GM23248 (cell line): ENCODE measurements at places on chromosomes 6 and 20. TPM values are rescaled to one million over a fixed set of nuclear protein-coding genes. Genes with fewer than 3 reads are reported as not detected.

DNA sequence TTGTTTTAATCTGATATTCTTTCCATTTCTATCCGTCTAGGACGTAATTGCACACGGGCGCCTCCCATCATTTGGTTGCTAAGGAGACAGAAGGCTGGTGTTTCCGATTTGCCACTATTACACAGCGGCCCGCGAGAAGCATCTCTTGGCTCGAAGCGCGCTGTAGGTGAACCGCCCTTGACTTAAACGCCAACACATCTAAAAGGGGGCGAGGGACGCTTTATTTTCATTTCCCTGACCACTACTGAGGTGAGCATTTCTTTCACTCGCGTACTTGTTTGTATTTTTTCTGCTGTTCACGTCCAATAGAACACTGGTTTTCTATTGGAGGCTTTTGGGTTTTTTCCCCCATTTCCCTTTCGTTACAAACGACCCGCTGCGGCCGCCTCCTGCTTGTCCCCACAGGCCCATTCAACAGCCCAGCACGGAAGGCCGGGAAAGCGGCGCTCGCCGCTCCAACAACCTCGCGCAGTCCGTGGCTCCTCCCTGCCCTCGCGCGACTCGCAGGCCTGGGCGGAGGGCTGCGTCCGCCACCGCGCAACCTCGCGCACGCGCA is 505 bp upstream of the WRNIP1 start:
- peak overlapping the region; percentile 97 for H3K27ac ChIP-seq
- H3K4me1 ChIP-seq: peaks cover 27% of the 10 kb centered on the region
- peak overlapping the region; percentile 76 for H3K4me3 ChIP-seq
- DNase-seq: peak; percentile 92

DNA sequence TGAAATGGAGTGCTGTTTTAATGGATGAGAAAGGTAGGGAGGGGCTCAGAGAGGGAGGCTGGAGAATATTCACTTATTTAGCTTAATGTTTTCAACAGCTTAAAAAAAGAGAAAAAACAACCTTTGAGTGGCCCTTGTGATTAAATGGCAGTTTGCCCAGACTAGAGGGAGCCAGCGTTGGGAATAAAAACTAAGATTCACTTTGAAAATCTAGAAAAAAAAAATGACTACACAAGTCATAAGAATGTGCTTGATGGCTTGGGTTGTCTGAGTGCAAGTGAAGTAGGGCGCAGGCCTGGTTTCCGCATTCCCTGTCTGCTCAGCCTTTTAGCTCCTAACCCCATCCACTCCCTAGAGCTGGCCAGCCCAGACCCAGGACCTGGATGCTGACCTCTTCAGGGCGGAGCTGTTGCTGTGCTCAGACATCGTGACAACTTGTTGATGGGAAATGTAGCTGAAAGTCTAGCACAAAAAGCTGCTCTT is 28.9 kb downstream of the UTRN start:
- no peak overlapping the region for H3K4me3 ChIP-seq
- H3K27me3 ChIP-seq: no peaks in the 10 kb centered on the region
- peaks cover 21% of the 10 kb centered on the region for H3K4me1 ChIP-seq
- peak; percentile 62 for DNase-seq

GRCh38 chr6:77462359-77463307 is 658 bp downstream of the HTR1B start:
- no peak for DNase-seq
- peak overlapping the region; percentile 62 for H3K4me3 ChIP-seq
- H3K4me1 ChIP-seq: peaks cover under 1% of the 10 kb centered on the region; the same call in 1 of the 2 replicates
- H3K27me3 ChIP-seq: peaks cover 41% of the 10 kb centered on the region
- no peaks in the 10 kb centered on the region for H3K36me3 ChIP-seq

DNA sequence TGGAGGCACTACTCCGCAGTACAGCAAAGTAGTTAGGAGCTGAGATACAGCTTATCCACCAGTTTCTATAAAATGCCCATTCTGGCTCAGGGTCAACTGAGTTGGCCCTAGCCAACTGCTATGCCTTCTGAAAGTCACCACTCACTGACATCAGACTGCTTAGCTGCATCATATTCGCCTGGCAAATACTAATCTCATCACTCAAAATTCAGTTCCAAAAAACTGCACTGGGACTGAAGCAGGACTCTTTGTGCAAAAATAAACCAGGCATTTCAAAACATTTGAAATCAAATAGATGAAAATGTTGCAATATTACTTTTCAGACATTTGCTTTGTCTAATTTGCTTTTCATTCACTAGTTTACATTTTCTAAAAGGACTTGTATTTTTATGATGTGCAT is 230.0 kb downstream of the ALDH8A1 start:
- no peaks in the 10 kb centered on the region for H3K36me3 ChIP-seq
- no peak overlapping the region for H3K4me3 ChIP-seq
- H3K27me3 ChIP-seq: no peaks in the 10 kb centered on the region
- H3K4me1 ChIP-seq: peaks cover 25% of the 10 kb centered on the region
- H3K27ac ChIP-seq: no peak overlapping the region

DNA sequence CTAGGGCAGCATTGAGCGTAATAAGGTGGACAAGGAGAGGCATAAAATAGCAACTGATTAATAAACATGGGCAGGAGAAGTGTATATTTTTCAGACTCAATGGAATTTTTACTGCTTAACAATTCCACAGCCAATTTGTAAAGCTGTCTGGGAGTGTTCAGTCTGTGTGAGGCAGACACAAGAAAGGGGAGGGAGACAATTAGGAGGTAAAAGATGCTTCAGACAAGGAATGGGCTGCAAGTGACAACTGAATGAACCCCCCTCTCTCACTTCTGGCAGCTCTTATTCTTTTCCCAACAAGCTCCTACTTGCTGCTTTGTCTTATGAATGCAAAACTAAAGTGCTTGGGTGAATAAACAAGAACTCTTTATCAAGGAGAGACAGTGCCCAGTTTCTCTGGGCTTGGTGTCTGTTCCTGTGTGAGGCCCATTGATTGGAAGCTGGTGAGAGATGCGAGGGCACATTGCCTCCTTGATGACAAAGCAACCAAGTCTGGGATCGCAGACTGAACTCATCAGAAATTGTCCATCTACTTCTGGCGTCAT is 575.3 kb downstream of the RNF144B start:
- no peaks in the 10 kb centered on the region for H3K4me1 ChIP-seq
- H3K4me3 ChIP-seq: no peak overlapping the region
- no peaks in the 10 kb centered on the region for H3K27me3 ChIP-seq

DNA sequence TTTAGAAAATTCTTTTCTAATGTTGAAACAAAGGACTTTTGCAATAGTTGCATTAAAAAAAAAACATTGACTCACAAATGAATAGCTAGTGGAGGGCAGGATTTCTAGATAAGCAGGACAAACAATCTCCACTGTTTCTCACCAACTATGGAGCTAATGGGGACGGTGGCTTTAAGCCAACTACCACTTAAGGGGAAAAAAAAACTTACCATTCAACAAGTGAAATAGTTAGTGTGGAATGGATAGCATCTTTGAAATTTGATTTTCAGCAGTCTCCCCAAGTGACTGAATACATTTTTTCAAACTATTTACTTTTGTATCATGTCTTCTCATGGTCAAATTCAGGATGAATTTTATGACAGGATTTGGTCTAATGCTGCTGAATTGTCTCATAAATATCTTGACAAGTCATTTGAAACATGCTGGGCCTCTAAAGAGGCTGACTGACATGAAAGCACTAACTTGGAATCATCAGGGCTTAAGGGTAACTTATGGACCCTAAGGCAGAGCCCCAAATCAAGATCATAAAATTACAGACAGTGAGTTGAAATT is 100.5 kb downstream of the EYA4 start:
- peak; percentile 35 for DNase-seq
- H3K4me3 ChIP-seq: no peak overlapping the region
- H3K4me1 ChIP-seq: no peaks in the 10 kb centered on the region
- 0 out of 2 replicates have a peak, but pooled peaks cover 3% of the 10 kb centered on the region for H3K27me3 ChIP-seq
- no peaks in the 10 kb centered on the region for H3K36me3 ChIP-seq

DNA sequence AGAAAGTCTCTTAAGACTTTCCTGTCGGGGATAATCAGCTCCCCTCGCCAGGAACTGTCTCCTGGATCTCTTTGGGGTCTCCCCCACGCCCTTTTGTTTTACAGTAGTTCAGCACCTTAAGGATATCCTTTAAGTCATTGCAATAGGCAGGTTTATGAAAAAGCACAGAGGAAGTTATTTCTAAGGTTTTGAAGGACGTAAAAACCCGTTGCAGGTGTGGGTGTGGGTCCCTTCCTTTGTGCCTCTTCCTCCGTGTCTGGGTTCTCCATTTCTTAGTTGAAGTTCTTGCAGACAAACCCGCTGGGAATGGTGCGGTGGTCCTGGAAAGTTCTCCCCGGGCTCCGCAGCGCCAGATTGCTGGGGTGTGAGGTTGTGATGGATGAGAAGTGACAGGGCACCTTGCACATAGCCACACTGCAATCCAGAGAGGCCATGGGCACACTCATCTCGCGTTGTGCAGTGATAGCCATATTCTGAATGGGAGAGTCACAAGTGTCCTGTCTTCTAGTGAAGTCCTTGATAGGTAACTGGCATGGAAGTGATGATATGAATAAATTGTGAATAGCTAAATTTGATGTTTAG is 65.2 kb downstream of the GTF2H5 start:
- H3K4me3 ChIP-seq: peak overlapping the region; percentile 89
- H3K27ac ChIP-seq: no peak overlapping the region
- no peaks in the 10 kb centered on the region for H3K27me3 ChIP-seq

Gene FAM83C
- total RNA-seq: not detected in 2 replicates

GRCh38 chr20:1876217-1876921 is 18.8 kb upstream of the SIRPA start:
- H3K4me3 ChIP-seq: no peak overlapping the region
- H3K27me3 ChIP-seq: no peaks in the 10 kb centered on the region
- no peak overlapping the region for H3K27ac ChIP-seq
- H3K36me3 ChIP-seq: no peaks in the 10 kb centered on the region
- peaks cover 7% of the 10 kb centered on the region for H3K4me1 ChIP-seq
- DNase-seq: no peak

- H3K4me3 ChIP-seq: no peak overlapping the region
- H3K36me3 ChIP-seq: no peaks in the 10 kb centered on the region
- H3K27ac ChIP-seq: no peak overlapping the region
These were observed 58.7 kb downstream of the GTF2H5 start for GRCh38 chr6:158226655-158227512.

Gene RIPOR3
- 0.76 TPM in 1 of 2 replicates, not detected in the other for total RNA-seq
